RPMI7951 (cell line): ENCODE measurements at places on chromosomes 2 and 18. TPM values are rescaled to one million over a fixed set of nuclear protein-coding genes. Genes with fewer than 3 reads are reported as not detected.

- DNase-seq = no peak
Observed at GRCh38 chr2:38743672-38744398, 7.3 kb downstream of the SRSF7 start.

- DNase-seq = peak; percentile 36
Observed at GRCh38 chr2:46779447-46779941, 136.1 kb downstream of the MCFD2 start.

GRCh38 chr2:16162491-16163040, 222.2 kb downstream of the MYCN start:
- no peak for DNase-seq

DNA sequence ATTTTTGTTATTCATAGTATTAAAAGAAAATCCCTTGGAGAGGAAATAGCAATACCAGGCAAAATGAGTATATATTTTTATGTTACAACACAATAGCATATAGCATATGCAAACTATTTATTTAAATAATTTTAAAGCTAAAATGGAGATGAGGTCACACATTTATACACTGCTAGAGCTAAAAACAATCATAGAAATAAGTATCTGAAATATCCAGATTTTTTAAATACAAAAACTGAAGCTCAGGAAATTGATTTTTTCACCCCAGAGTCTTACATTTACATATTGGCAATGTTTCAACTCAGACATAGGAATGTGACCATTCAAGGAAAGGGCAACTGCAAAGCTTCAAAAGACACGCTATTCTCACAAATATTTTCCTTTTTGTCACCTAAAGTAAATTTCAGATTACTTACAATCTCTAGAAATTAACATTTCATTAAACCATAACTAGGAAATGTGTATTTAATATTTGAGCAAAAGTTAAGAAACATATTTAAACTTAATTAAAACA, 8.9 kb downstream of the TFPI start:
- peak; percentile 42 for DNase-seq

DNA sequence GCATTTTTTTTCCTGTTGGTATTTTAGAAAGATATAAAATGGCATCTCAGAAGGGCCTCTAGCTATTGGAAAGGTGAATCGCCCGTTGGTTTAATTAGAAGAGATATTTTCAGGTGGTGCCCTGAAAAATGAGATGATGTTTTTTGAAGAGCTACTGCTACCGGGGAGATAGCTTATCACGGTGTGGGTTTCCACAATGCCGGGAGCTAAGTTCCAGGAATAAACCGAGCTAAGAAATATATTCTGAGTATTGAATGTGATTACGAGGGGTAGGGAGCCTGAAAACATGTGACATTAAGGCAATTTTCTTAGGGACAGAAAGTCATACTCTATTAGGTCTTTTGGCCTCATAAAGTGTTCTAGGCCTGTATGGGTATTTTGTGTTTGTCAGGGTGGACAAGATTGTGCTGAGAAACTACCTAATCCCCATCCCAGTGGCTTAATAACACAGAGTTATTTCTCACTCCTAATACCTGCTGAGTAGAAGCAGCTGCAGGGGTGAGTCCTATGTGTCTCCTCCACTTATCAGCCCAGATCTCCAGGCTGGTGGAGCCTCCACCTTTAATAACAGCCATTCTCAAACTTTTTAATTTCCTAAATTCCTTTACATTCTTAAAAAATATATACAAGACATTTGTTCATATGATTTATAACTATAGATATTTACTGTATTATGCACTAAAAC, 150.2 kb downstream of the LRRTM1 start:
- DNase-seq = no peak

GRCh38 chr2:224986477-224986876, 55.8 kb downstream of the DOCK10 start:
- no peak for DNase-seq

Gene ZNF396
- 1.1 and 2.2 TPM in 2 replicates for total RNA-seq

Gene ASB18
- total RNA-seq = not detected in 2 replicates

Gene PARD3B
- total RNA-seq = 0.96 and 1.4 TPM in 2 replicates

Gene RASGRP3
- 13.4 and 18.4 TPM in 2 replicates for total RNA-seq

Gene MAP3K19
- total RNA-seq = not detected in 2 replicates
